ENCODE measurements at places on chromosomes 5 and 9.

GRCh38 chr5:157177953-157178352, 2.7 kb upstream of the ITK start:
- peak; percentile 47 for DNase-seq

GRCh38 chr5:5544094-5544663, 121.7 kb downstream of the ICE1 start:
- DNase-seq: no peak

- DNase-seq: no peak
Observed at GRCh38 chr5:124590686-124591085, 155.8 kb downstream of the ZNF608 start.

- no peak for DNase-seq
Observed at GRCh38 chr9:17236147-17236546, 101.3 kb downstream of the CNTLN start.
